Non-pigmented ciliary epithelial cell (primary cell): ENCODE measurements at places on chromosomes 6 and 20.

- DNase-seq, result no peak
Measured at GRCh38 chr20:61500791-61501321, 248.8 kb downstream of the CDH4 start.

- DNase-seq, result no peak
Measured at GRCh38 chr20:39036851-39037250, 74.7 kb downstream of the DHX35 start.

DNA sequence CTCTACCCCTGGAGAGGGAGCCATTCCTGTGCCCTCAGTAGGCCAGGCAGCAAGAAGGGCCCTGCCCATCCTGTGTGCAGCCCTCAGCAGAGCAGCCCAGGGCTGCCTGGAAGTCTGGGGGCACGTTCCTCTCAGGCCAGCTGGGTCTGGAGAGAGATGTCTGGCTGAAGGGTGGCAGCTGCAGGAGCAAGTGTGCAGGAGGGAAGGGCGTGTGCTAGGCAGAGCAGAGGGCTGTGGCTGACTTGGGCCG, 62.7 kb downstream of the NOL4L start:
- no peak for DNase-seq

- DNase-seq, result no peak
Measured at GRCh38 chr20:46307139-46307998, 929 bp downstream of the CDH22 start.

GRCh38 chr6:133187657-133188453, 53.3 kb upstream of the EYA4 start:
- DNase-seq, result peak; percentile 55

GRCh38 chr6:5398530-5398929, 137.2 kb downstream of the FARS2 start:
- DNase-seq, result no peak

DNA sequence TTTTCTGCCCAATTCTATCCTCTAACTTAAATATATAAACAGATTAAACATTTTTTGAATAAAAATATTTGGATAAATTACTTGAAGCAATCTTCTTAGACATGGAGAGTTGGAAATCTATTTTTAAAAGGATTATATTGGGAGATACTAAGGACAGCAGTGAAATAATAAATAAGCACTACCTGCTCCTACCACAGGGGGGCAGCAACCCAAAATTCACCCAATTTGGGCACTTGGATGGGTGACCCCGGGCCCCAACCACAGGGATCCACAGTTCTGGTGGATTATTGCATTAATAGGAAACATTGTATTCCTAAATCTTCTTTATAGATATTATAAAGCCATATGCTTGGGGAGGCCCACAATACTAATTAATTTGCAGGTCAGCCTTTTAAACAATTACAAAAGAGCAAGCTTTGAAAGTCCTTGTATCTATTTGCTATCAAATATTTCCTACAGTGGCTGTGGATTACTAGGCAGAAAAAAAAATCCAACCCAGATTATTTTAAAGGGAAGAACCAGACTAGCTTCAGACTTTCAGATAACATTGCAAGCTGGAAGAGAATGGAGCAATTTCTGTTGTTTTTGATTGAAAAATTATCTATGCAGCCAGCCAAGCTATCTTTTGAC, 66.4 kb upstream of the PDE10A start:
- no peak for DNase-seq

GRCh38 chr6:145143379-145143778, 591.9 kb downstream of the EPM2A start:
- no peak for DNase-seq

DNA sequence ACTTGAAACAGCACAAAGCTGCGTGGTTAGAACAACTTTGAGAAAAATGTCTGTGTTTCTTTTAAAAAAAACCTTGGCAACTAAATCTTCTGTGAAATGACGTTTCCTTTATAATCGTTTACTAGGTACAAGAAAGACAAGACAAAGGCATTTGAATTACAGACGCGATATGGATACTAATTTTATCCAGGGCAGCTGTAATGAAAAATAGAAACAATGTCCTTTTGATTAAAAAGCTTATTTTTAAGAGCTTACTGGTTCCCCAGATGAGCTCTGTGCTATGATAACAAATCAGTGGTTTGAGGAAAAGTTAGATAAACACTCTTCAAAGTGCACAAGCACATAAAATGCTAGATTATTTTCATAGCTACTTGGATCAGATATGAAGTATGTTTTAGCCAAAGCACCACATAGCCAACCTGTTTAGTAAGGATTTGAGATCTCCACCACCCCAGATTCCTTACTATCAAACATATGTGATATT, 1.6 kb upstream of the SYNCRIP start:
- DNase-seq, result no peak

GRCh38 chr6:23851522-23851921, 274.5 kb upstream of the NRSN1 start:
- DNase-seq, result no peak

- DNase-seq, result no peak
Measured at GRCh38 chr6:31898383-31899011, 999 bp upstream of the EHMT2 start.

DNA sequence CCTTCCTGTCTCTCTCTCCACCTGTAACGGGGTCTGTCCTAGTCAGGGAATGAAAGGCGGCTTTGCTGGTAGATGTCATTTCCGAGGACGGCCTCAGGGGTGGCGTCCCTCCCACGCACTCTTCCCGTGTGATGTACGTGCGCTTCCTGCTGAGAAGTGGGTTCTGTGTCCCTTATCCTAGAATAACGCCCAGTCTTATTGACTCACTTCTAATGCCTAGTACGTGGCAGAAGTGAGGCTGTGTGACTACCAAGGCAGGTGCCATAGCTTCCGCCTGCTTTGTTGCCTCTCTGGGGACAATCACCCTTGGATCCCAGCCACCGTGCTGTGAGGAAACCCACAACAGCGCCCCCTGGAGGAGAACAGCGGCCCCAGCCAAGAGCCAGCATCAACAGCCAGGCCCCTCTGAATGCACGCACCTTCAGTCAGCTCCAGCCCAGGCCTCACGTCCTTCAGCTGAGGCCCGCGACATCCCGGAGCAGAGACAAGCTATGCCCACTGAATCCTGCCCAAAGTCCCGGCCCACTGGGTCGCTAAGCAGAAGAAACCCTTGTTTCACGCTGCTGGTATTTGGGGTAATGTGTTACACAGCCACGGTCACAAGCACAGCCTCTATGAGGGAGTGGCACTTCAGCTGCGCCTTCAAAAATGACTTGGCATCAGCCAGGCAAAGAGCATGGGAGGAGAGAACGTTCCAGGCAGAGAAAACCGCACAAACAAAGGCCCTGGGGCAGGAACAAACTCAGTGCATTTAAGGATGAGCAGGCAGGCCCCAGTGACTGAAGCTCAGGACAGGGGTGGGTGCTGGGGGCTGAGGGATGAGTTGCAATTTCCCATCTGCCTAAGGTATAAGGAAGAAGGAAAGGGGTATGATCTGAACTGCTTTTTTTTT, 224.2 kb downstream of the NFATC2 start:
- no peak for DNase-seq

- peak; percentile 62 for DNase-seq
Measured at GRCh38 chr6:2157441-2158127, 87.8 kb downstream of the GMDS start.

GRCh38 chr6:136236466-136237293, 13.4 kb downstream of the MTFR2 start:
- no peak for DNase-seq

DNA sequence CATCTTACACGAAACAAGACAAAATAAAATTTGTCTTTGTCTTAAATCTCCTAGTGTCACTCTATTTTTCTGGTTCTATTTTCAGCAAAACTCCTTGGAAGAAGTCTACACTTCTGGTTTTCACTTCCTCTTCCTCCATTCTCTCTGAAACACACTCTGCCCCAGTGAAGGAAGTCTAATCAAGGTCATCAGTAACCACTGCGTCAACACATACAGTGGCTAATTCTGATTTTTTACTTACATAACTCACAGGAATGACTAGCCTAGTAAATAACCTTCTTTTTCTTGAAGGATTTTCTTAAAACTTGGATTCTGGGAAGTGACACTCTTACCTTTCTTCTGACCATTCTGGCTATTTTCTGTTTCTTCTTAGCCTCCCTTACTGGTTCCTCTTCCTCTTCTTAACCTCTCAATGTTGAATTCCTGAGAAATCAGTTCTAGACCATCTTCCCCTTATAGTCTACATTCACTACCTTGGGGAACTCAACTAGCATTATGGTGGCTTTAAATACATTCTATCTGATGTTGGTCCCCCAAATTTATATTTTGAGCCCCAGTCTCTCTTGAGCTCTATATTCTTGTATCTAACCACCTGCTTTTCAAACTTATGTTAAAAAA, 37.5 kb downstream of the AIG1 start:
- DNase-seq, result no peak

DNA sequence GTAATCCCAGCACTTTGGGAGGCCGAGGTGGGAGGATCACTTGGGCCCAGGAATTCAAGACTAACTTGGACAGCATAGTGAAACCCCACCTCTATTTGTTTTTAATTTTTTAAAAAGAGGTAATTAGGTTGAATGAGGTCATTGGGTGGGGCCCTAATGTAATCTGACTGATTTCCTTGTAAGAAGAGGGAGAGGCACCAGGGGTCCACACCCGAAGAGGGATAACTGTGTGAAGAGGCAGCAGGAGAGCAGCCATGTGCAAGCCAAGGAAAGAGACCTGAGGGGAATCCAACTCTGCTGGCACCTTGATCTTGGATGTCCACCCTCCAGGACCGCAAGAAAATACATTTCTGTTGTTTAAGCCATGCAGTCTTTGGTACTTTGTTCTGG, 63.4 kb downstream of the QRSL1 start:
- no peak for DNase-seq

GRCh38 chr20:43744151-43744611, 17.4 kb upstream of the GTSF1L start:
- DNase-seq, result no peak

GRCh38 chr6:108750801-108751200, 97.4 kb upstream of the ARMC2 start:
- no peak for DNase-seq

GRCh38 chr6:35388030-35388429, 45.7 kb downstream of the PPARD start:
- DNase-seq, result no peak

- DNase-seq, result no peak
Measured at GRCh38 chr20:45340236-45340847, 7.9 kb downstream of the SDC4 start.

- DNase-seq, result no peak
Measured at GRCh38 chr6:14058735-14059134, 58.8 kb upstream of the CD83 start.

- DNase-seq, result no peak
Measured at GRCh38 chr6:107636486-107636885, 146.6 kb downstream of the SOBP start.

GRCh38 chr6:32177183-32177787, 920 bp upstream of the RNF5 start:
- no peak for DNase-seq

DNA sequence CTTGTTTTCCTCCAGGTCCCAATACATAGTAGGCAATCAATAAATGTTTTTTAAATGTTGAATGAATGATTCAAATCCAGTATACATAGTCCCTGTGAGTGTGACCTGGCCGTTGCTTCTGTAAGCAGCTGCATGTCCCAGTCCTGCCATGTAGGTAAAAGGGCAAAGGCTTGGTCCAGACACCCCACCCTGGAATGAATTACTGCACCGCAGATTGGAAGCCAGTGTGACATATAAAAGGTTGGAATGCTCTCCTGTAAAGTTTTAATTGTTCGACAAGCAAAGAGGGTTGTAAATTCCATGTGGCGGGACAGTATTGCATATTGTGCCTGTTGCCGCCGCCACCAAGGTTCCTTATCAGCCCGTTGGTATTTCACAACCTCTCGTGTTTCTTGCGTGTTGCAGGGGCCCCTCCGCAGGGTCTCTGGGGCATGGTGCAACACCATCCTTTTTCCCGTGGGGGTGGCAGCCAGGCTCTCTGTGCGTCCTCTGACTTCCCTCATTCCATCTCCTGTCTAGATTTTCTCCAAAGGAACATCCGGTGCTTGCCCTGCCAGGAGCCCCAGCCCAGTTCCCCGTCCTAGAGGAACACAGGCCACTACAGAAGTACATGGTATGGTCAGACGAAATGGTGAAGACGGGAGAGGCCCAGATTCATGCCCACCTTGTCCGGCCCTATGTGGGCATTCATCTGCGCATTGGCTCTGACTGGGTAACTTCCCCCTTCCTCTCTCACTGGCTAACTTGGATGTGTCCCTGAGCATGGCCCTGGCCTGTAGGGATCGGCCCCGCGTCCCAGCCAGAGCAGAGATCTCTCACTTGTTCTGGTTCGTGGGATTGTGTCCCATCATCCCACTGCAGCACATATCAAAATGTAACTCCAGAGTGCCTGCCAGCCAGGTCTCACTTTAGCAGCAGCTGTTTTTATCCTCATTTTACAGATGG, 20.3 kb downstream of the POFUT1 start:
- DNase-seq, result no peak

- no peak for DNase-seq
Measured at GRCh38 chr6:25301362-25301761, 22.2 kb downstream of the CARMIL1 start.

GRCh38 chr20:33251496-33251895, 15.7 kb downstream of the BPIFA1 start:
- DNase-seq, result no peak

GRCh38 chr20:922781-923180, 6.6 kb upstream of the ANGPT4 start:
- DNase-seq, result no peak

DNA sequence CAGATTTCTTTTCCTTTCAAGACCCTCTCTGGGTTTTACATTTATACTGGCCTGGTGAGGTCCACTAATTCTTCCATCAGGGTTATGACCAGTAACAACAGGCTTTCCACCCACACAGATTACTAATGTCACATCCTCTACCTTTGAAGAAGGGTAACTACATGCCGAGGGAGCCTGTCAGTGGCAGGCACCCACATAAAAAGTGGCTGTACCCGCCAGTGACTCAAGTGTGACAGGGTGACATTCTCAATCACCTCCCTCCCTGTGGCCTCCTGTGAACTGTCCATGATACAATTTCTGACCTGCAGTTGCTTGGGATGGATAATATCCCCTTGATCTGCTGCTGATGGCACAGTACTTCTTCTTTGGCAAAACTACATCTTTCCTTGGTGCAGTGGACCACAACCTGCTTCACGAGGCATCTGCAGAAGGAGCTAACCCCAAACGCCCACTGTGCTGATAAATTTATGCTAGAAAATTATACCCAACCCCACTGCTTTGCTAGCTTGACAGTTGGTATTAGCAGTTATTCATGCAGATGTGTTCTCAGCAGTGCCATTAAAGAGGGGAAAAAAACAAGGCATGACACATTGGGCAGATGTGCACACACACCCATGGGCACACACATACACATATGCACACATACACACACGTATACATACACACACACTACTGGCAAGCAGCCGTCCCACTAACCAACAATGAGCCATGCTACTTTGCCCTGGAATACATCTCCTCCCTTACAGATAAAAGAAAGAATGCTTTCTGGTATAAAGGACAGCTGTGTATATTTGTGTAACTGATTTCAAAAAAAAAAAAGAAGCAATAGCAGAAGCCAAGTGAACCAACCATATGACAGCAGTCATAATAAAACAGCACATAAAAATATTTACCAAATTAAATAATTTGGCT, 20.8 kb downstream of the GFOD1 start:
- no peak for DNase-seq
